ENCODE measurements at places on chromosomes 5 and 9. TPM values are rescaled to one million over a fixed set of nuclear protein-coding genes. Genes with fewer than 3 reads are reported as not detected.
A peak's percentile ranks its signal among the peaks of the same experiment; 100 is the strongest.

DNA sequence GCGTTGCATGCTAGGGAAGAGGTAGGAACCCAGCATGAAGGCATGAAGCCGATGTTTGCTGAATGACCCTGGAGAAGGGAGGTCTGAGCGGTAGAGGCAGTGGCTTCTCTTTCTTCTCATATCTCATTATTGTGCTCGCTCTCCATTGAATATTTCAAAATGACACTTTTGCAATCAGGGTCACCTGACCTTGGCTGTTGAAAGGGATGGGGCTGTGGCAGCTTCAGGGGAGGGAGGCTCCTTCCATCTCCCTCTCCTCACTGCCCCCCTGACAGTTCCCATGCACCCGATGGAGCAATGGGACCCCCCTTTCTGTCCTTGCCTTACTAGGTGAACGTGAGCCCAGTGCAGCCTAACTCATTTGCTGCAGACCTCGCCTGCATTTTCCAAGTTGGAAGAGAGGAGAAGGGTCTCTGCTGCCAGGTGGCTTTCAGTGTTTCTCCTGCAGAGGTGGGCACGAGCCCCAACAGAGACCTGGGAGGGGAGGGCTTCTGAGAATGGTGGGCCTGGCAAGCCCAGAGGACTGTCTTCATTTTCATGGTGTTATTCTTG is 17.9 kb downstream of the STC2 start:
- DNase-seq = no peak

ZFR gene
- 73.3 TPM for total RNA-seq

SPEF2 gene
- total RNA-seq = 4.2 TPM

DNA sequence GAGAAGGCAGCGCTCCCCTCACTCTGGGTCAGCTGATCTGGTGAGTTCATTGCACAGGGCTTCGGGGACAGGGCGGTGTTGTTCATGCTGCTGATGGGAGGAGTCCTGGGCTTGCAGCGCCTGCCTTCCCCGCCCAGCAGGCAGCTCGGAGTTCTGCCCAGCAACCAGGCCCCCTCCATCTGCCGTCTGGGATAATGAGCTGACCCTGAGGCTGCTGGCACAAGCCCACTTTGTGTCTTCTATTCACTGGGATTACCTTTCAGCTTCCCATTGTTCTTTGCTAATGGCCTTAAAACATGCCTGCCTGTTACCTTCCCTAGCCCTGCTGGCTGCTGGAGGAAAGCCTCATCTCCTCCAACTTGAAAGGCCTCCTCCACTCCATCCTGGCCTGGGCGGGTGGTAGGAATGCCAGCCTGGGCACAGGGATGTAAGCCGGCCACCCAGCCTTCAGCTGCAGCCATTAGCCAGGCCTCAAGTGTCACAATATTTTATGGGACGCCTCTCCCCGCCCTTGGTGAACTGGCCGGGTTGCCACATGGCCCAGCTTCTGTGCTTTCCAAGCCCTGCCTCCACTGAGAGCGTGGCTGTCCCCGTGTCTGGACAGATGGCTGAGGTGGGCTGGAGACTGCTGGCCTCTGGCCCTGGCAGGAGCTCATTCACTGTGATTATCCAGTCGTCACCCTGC is 70.4 kb downstream of the GADD45G start:
- DNase-seq = peak; percentile 75

DNA sequence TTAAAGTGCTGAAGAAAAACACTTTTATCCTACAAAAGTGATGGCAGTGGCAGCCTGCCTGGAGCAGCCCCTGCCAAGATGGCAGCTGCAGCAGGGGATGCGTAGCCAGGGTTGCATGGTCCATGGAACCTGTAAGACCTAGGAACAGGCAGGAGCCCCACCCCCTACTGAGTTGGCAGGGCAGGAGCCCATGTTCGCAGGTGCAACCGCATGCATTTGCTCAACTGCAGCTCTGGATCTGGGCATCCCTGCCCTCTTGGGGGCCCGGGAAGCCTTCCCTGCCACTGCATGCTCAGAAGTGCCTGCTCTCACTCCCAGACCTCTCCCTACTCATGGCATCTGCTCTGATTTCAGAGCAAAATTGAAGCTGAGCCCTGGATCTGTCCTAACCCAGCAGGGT is 779.6 kb downstream of the CDH18 start:
- DNase-seq = no peak

ELOVL7 gene
- 8.9 TPM for total RNA-seq

PRDM9 gene
- not detected for total RNA-seq

SH3TC2 gene
- 3.9 TPM for total RNA-seq

- DNase-seq = no peak
Measured at GRCh38 chr9:28563291-28563934, 990.1 kb upstream of the C9orf72 start.

Measured in mucosa of descending colon (tissue), 3 donors.